Fibroblast of the aortic adventitia (primary cell): ENCODE measurements at places on chromosomes 2 and 18.
A peak's percentile ranks its signal among the peaks of the same experiment; 100 is the strongest.

DNA sequence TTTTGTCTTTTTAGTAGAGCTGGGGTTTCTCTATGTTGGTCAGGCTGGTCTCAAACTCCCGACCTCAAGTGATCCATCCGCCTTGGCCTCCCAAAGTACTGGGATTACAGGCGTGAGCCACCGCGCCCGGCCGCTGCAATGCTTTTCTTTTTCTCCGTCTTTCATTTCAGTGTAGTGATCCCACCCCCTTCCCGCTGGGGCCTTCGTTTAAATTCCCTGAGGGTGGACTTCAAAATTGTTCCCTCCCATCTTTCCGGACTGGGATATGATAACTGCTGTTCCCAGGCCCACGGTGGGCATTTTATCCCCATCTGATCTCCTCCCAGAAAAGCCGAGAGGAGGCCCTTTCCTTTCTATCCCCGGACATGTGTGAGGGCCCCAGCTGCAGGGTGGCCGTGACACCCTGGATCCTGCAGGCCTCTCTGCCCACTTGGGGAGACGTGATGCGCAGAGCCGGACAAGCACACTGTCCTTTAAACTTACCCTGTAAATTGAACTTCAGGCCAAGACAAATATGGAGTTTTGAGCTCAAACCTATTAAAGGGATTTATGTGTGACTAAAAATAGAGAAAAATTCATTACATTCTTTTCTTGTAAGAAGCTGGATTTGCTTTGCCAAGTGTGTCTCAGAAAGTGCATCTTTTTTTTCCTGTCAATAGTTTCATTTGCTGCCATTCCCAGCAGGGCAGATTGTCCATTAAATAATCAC lies 54.5 kb upstream of the AFF3 start:
- peak; percentile 24 for DNase-seq

DNA sequence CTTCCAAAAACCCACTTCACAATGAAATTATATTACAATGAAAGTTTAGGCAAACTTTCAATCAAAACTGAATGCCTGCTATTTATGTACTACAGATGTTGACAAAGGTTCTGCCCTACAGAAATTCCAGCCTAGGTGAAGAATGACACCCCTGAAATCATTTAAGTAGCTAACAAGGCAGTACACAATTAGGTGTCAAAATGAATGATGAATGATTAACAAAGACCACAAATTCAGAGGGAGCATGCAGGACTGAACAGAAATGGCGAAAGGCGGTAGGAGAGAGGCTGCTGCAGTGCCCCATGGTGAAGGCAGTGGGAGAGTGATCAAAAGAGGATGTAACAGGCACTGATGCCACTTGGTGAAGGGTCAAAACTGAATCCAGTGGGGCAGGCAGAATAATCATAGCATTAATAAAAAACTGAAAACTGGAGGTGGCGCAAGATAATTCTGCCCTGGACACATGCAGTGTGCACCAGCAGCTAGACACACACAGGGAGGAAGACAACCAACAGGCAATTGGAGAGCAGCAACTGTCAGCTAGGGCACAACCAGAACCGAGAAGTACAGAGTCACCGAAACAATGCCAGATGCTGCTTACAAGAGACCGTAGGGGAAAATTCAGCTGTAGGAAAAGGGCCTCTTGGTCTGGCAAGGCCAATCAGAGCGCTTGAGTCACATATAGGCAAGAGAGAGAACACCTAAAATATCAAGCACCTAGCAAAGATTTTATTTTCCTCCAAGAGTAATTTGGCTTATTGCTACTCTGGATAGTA lies 4.5 kb downstream of the TMEM131 start:
- no peak for DNase-seq

GRCh38 chr2:109143214-109144187 lies 14.5 kb downstream of the SH3RF3 start:
- DNase-seq = no peak

- no peak for DNase-seq
Measured at GRCh38 chr2:134107402-134107801, 146.5 kb upstream of the MGAT5 start.

- DNase-seq = no peak
Measured at GRCh38 chr2:58620896-58621295, 379.8 kb upstream of the FANCL start.
